Calu3 (cell line): ENCODE measurements at places on chromosomes 2 and 18.

- no peak for DNase-seq
Observed at GRCh38 chr2:143142598-143142997, 13.4 kb downstream of the ARHGAP15 start.

DNA sequence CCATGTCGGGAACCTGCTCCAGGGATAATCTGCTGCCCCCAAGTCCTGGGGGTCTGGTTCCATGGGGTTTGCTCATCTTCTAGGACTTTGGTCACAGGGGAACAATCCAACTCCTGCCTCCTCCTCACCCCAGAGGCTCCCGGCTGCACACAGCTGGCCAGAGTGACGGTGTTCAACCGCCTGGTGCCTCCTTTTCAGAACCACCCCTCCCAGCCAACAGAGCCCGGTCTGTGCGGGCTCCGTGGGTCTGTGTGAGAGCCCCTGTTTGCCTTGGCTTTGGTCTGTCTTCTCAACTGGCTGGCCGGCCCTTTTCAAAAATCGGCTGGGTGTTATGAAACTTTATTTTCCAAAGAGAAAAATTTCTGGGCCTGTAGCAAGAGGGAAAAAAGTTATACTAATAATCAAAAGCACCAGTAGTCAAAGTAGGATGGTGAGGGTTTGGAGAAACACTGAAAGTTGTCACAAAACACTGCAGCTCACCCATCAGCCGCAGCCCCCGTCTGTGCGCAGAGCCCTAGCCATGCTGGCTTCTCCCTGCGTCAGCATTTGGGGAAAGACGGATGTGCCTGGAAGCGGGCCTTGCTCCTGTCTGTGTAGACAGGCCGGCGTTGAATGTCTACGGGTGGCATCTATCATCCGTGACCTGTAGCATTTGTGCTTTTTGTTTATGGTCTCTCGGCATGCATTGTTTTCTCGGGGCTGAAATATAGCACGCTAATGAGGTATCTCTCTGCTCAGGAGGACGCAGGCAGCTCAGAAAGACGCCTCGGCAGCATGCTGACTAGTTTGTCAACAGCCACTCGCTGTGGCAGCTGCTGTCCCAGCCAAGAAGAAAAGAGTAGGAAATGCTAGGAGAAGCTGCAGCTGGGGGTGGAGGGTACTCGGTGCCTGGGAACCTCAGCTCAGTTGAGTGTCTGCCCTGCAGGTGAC is 138.6 kb downstream of the GLI2 start:
- no peak for DNase-seq

- DNase-seq = no peak
Observed at GRCh38 chr18:79770826-79771225, 26.9 kb upstream of the KCNG2 start.

DNA sequence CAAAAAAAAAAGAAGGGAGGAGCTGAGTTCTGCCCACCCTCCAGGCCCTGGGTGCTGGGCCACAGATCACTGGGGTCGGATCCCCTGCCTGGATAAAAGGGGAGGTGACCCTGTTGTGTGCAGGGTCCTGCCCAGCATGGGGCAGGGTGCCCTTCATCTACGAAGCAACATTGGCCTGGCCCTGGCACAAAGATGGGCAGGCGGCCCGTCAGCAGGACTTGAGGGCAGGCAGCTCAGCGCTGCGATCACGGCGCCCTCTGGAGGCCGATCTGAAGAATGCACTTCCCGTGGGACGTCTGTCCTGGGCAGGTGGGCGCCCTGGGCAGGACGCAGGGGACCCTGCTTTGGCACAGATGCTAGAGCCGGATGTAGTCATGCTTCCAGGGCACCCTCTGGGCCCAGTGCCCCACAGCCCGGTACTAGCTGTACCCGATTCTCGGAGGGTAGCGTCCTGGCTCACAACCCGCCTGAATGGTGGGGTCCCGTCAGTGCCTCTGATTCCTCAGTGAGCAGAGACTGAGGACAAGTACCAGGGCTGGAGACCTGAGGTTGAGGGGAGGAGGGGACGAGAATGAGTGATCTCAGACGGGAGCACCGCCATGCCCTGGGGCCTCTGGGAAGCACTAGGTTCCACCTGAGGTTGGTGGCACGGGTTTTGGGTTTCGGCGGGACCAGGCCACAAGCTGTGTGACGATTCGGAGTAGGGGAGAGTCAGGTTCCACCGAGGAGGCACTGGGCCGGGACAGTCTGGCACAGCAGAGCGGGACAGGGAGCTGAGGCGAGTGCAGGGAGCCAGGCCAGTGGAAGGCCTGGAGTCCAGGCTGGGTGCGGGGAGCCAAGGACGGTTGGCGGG is 18.0 kb downstream of the ARID5A start:
- DNase-seq = peak; percentile 49

GRCh38 chr2:54471221-54471711 is 15.1 kb downstream of the SPTBN1 start:
- peak; percentile 28 for DNase-seq

DNA sequence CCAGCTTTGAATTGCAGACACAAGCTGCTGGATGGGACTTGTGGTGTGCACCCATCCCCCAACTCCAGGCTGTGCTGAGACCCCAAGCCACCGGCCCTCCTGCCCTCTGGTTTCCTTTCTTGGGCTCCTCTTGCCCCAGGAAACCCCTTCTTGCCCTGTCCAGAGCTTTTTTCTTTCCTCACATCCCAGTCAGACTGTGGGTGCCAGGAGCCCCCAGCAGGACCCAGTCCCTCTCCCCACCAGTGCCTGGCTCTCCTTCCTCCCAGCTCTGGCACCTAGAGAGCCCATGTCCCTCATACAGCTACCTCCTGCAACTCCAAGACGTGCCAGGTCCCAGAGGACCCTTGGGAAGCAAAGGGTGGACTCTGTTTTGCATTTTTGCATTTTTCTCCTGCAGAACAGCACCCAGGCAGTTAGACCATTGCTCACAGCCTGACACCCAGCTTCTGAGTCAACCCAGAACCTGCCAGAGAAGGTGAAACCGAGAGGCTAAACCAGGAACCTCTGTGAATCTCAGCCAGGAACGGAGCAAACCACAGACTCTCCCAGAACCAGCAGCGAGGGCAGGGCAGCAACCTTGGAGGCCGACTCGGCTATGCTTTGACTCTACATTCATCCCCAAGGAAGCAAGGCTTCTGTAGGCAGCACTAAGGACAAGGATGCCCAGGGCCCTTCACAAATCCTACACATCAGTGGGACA is 221.1 kb downstream of the ANAPC1 start:
- DNase-seq = no peak

GRCh38 chr2:216622526-216622925 is 10.7 kb upstream of the IGFBP2 start:
- DNase-seq = no peak

DNA sequence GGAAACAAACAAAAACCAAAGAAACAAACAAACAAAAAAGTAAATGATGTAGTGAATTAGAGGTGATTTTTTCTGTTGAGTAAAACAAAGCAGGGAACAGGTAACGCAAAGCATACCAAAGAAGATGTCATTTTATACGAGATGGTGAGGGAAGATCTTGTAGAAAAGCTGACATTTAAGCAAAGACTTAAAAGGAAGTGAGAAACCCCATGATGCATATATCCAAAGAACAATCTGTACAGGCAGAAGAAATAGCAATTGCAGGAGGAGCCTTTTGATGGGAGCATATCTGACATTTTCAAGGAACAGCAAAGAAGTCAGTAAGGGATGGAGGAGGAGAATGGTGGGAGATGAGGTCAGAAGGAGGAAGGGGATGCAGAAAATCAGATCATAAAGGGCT is 63.0 kb downstream of the KIDINS220 start:
- no peak for DNase-seq

- no peak for DNase-seq
Observed at GRCh38 chr2:151869291-151869690, 41.1 kb upstream of the ARL5A start.

DNA sequence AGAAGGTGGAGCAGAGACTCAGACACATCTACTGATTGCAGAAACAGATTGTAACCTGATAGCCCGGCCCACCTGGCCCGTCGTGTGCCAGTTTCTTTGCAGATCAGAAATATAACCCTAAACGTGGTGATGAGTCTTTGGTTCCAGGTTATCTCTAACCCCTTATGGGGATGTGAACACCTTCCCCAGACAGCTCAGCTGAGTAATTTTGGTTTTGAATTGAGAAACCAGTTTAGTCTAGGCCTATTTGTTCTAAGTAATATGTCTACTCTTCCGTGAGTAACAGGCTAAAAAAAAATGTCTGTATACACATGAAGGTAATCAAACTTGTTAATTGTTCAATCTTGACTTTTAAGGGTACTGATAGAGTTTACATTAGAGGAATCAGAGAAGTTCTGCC is 35.7 kb downstream of the RASGRP3 start:
- DNase-seq = no peak

DNA sequence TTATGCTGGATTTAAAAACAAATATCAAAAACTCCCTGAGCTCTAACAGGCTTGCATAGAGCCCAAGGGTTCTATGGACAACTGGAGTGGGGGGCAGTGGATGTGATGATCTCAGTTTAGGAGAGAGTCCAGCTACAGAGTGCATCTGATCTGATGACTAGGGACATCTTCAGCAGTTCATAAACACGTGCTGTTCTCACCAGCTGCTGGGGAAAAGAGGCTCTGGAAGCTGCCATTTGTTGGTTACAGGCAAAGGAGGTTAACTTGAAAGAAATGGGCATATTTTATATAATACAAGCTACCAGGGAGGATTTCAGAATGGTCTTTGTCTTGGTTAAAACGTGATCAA is 36.0 kb upstream of the ZNF396 start:
- DNase-seq = no peak

GRCh38 chr2:36596397-36596796 is 1.6 kb downstream of the FEZ2 start:
- no peak for DNase-seq

GRCh38 chr18:5150894-5151293 is 46.2 kb downstream of the AKAIN1 start:
- DNase-seq = no peak

- DNase-seq = no peak
Observed at GRCh38 chr2:1478311-1479305, 65.3 kb downstream of the TPO start.

GRCh38 chr18:26746826-26747475 is 118.6 kb downstream of the AQP4 start:
- no peak for DNase-seq

DNA sequence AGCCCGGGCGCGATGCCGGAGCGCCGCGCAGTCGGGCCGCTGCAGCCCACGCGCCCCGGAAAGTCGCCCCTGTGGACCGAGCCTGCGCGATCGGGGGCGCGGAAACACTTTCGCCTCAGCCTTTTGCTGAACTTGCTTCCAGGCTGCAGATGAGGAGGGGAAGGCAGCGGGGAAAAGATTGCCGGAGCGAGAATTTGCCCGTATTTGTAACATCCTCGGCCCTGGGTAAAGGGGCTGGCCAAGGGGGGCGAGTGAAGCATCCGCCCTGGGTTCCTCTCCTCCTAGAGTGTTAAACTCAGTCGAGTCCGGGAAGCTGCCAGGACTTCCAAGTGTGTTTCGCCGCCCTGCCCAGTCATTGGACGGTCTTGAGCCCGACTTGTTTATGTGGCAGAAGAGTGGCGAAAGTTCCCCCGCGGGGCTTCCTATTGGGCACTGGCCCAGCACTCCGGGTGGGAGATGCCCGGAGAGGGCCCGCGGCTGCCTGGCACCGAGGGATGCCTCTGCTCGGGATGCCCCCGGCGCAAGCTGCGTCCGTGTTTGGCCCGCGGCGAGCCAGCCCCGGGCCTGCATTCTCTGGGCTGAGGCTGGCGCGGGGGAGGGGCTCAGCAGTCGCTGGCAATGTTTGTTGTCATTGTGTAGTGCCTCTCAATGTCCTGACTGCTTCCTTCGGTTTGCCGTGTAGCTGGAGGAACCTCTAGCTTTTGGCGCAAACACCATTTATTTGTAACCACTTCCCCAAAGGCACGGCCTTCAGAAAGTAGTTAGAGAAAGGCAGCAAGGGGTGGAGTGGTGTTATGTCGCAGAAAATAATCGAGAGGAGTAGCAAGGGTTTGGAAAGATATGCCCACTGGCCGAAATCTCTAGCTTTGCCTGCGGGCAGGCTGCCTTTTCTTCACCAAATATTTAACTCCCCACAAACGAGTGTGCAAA is 1.1 kb downstream of the CYBRD1 start:
- peak; percentile 41 for DNase-seq

GRCh38 chr2:161780881-161781280 is 156.7 kb downstream of the SLC4A10 start:
- no peak for DNase-seq

DNA sequence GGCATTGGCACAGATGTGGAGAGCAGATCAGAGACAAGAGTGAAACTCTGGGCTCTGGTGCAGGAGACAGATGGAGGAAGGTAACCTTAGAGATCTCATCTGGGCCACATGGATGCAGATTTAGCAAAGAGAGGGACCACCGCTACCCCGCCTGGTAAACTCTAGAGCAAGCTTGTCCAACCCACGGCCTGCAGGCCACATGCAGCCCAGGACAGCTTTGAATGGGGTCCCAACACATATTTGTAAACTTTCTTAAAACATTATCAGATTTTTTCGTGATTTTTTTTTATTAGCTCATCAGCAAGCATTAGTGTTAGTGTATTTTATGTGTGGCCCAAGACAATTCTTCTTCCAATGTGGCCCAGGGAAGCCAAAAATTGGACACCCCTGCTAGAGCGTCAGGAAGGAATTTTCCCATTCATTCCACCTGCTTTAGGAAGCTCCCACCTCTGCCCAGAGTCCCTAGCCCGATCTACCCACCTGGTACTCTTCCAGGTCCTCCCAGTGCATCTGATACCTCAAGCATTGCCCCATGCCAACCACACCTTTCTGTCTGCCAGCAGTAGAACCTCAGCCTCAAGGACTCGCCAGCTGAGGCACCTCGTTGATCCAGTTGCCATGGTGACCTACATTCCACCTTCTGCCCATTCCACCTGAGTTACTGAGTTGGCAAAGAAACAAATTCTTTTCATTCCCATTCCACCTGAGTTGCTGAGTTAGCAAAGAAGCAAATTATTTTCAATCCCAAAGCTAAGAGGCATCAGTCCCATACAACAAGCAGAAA is at the start of gene CIB4:
CIB4 (minus strand) TSS at position 586 of the 784 bp plus-strand sequence; CDS start at position 534, 52 bp downstream.
- peak; percentile 70 for DNase-seq

DNA sequence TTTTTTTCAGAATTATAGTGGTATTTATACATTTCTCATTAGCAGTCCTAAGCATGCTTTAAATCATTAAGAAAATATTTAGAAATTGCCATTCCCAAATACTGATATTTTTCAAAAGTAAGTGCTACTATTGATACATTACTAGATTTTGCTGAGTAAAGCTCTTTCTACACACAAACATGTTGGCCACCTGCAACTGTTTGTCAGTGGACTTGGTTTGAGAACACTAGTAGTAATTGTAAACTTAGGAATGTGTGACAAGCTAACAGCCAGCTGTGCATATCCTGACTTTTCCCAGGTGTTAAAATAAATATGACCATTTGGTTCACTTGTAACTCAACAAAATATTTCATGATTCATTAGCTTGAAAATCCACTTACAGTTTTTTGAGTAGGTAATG is 103.1 kb downstream of the MSTN start:
- DNase-seq = no peak

DNA sequence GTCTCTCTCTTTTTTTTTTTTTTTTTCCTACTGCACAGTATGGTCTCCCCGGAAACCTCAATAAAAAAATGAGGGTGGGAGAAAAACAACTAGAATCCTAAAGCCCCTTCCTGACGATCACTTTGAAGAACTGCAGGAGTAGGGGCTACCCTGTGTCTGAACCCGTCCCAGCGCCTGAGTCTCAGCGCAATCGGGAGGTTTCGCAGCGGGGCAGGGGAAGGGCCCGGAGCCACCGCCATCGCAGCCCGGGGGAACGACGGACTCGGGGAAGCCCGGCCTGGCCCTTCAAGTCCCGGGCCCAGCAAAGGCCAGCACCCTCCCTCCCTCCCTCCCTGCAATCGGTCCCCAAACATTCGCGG is 411 bp downstream of the NARS1 start:
- peak; percentile 12 for DNase-seq

GRCh38 chr2:240723851-240724250 is 32.2 kb downstream of the AQP12A start:
- DNase-seq = no peak
